ENCODE measurements at places on chromosomes 4 and X. TPM values are rescaled to one million over a fixed set of nuclear protein-coding genes. Genes with fewer than 3 reads are reported as not detected.

DNA sequence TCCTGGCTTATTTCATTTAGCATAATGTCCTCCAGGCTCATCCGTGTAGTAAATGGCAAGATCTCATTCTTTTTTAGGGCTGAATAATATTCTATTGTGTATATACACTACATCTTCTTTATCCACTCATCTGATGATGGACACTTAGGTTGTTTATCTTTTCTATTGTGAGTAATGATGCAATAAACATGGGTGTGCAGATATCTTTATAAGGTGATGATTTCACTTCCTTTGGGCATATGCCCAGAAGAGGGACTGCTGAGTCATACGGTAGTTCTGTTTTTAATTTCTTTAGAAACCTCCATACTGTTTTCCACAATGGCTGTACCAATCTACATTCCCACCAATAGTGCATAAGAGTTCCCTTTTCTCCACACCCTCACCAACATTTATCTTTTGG, 317.6 kb upstream of the CNKSR2 start:
- DNase-seq = no peak

DNA sequence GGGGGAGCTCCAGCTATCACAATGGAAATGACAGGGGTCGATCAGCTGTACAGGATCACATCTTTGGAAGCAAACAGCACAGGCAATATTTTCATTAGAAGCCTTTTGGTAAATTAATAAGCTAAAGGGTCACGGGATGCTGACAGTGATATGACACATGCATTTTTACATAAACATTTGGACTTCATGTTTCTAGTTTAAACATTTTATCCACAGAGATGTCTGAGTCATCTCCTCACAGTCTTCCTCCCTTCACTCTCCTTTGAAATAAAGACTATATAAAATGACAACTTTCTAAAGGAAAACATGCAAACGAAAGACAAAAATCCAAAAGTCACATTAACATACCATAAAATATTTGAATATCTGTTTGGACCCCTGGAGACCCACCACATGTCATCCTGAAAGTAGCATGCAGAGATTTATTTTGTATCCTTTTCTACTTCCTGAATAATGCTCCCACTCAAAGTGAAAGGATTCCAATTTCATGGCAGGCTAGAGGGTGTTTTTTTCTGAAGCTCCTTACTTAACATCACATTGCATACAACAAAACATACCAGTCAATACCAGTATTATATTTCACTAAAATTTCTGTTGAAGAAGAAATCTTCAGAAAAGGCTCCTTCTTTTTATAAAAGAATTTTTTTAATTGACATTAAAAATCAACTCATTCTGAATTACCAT, 200.1 kb upstream of the PPARGC1A start:
- DNase-seq = no peak

- no peak for DNase-seq
Observed at GRCh38 chrX:154121961-154122360, 22.1 kb upstream of the OPN1LW start.

NOCT gene
- 30.6 TPM for total RNA-seq

TLL1 gene
- 0.78 TPM for total RNA-seq

GCNA gene
- 3.0 TPM for total RNA-seq

PGAM4 gene
- total RNA-seq = not detected

Data from occipital lobe (tissue), 3 donors.